ENCODE measurements at places on chromosomes 3 and 15.

DNA sequence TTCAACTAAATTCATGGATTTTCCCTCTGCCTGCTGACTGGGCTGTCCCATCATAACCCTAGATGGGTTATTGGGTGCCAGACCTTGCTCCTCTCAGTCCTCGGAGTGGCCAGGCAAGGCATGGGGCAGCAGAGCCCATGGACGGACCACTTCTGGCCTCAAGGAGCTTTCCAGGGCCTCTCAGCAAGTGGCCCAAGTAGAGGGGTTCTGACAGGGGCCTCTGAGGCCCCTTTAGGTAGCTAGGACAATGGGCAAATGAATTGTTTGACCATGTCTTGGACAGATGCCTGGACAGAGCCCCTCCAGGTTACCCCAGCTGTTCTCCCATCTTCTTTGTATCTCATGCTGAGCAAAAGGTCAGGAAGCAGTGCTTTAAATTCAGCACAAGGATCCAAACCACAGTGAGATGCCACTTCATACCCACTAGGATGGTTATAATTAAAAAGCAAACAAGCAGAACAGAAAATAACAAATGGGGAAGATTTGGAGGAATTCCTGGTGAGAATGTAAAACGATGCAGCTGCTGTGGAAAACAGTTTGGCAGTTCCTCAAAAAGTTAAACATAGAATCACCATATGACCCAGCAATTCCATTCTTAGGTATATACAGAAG is 61.6 kb downstream of the SPSB4 start:
- no peak for DNase-seq

GRCh38 chr3:147654827-147655226 is 245.7 kb downstream of the ZIC1 start:
- no peak for DNase-seq

GRCh38 chr3:42572278-42572677 is 9.5 kb downstream of the SEC22C start:
- no peak for DNase-seq

GRCh38 chr15:38455092-38455491 is 1.2 kb downstream of the FAM98B start:
- no peak for DNase-seq

DNA sequence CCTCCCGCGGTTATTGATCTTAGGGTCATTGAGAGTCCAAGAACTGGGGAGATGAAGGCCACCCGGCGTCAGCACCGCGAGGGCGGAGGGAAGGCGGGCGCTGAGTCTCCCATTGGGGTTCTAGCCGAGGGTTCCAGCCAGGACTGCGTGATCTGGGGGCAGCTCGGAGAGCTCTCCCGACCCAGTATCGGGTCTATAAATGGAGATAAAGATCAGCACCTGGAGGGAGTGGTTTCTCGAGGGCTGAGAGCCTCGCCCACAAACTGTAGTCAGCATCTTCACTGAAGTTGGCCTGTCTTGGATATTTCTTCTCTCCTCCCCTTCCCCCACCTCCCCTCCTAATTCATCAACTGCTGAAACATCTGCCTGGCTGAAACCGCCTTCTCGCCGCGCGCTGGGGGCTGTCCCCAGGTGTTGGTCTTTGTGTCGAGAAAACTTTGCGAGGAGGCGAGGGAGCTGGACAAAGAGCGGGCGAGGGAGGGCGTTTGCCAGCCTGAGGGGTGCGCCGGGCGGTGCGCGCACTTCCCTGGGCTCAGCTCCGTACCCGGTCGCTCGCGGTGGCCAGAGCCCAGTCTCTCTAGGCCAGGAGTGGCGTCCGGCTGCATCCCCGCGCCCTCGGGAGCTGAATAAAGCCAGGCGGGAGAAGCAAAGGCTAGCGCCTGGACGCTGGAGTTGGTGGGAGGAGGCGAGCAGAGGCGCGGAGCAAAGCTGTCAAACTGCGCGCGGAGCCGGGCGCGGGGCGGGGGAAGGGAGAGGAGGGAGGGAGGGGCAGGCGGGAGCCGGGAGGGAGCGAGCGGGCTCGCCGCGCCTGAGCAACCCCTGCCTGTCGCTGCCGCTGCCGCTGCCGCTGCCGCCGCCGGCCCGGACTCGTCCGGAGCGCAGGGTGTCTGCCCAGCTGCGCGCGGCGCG is at the start of gene ST8SIA2:
Gene ST8SIA2 (plus strand): TSS at position 811 of the 909 bp plus-strand sequence. CDS start 184 bp downstream, outside the sequence.
- DNase-seq, result no peak

DNA sequence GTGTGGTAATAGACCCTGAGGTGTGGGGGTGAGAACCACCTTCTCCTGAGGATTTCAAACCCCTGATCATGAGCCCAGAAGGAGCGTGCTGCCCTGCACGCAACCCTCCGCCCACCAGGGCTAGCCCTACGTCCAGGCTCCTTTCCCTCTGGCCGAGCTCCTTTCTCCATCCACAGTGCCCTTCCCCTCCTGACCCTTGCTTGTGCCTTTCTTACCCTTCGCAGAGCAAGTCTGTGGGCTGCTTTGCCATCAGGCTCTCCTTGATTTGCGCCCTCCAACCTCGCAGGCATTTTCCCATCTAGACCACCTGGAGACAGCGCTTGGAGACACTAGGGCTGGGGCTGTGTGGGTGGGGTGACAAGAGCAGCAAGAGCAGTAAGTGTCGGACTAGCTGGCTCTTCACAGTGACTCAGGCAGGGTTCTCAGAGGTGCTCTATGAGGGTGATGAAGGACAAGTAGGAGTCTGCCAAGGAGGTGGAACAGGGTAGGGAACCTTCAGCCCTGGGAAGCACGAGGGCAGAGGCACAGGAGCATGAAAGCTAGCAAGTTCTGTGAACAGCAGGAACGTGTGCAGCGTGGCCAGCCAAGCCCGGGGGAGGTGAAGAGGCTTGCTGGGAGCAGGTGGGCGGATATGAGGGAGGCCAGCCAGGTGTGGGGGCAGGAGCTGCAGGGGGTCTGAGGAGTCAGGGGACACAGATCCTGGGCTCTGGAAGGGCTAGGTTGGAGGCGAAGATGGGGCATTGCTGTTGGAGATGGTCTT is 2.5 kb upstream of the SLC38A3 start:
- no peak for DNase-seq

DNA sequence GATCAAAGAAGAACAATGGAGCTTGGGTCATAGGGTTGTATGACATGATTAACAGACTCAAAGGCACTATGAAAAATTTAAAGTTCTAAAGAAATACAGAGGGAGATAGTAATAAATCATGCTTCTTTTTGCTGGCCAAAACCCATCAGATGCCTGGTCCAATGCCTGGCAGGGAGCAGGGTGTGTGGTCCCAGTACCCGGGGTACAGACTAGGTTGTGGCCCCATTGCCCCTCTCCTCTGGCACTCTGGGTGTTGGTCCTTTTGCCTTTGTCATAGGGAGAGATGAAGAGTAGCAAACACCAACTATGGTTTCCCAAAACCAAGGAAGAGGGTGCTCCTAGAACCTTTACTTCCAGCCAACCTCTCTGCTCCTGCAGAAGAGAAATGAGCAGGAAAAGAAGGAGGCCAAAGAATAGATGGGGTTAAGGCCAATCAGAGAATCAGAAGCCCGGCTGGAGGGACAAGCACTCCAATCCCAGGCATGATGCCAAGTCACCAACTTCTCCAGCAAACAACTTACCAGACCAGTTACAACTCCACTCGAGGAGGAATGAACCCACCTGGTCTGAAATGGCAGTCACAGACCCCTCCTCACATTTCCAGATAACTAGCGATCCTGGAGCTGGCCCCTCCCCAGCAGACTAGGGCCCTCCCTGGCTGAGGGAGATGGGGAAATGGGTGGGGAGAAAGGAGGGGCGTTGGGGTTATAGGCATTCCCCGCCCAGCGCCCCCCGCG is 1.8 kb downstream of the IGDCC3 start:
- DNase-seq, result no peak

DNA sequence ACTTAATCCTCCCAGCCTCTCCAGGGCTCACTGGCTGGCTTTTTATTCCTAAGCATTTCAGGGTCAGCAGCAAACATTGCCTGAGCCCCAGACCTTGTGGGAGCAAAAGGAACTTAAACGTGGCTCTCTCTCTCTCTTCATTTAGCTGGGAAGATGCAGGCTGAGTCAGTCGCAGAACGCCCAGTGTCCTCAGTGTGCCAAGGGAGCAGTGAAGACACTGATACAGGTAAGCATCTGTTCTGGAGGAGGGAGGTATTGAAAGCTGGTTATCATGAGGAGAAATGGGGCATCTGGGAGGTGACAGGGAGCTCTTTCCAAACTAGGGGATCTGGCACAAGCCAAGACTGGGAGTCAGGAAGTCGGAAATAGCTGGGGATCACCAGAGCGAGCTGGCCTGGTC is 4.3 kb downstream of the RHOV start:
- DNase-seq, result no peak

DNA sequence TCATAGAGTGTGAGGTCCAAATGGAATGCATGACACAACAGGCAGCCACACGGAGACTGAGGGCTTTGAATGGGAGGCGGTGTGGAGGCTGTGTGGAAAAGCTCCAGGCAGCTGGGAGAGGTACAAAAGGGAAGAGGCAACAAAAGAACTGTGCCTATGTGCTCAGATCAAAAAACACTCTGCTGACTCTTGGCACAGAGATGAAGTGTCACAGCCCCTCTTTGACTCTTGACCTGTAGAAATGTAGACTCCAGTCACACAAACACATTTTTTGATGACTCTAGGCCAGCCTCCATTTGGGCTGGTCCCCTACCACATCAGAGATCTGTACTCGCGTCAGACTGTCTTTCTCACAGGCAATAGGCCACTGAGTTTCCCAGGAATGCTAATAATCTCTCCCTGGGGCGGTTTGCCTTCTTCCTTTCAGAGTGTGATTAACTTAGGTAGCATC is 456.0 kb downstream of the TUSC7 start:
- no peak for DNase-seq

- no peak for DNase-seq
Observed at GRCh38 chr3:11845651-11846050, 1.0 kb downstream of the TAMM41 start.

DNA sequence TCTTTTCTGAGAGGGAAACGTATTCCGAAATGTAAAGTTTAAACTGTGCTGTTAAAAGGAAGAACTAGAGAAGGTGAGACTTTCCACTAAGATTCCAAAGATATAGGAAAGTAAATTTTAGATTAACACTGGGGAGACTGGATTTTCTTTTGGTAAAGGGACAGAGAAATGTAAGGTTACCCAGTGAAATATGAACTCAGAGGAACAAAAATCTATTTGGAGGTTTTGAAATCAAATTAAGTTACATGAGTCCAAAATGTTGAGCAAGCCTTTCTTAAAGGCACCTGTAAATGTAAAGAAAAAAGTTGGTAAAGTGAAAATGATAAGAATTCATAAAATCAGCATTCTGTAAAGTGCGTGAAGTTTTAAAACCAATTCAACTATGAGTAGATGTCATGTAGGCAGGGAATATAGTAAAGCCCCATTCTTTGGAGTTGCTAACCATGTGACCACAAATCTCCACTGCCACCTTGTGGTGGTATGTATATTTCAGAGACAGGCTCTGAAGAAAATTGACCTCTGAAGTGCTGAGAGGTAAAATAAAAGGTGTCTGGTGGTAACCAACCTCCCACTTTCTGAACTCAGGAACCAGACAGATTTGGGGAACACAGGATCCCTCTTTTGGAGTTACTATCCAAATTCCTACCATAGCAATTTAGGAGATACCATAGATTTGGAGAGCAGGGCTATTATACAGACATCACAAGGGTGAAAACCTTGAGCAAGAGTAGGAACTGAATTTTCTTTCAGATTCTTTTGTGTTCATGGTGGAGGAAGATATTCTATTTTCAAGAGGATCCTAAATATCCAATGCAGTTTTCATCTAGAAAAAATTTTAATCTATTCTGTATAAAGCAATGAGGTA is 215.3 kb downstream of the ROBO2 start:
- DNase-seq, result no peak

DNA sequence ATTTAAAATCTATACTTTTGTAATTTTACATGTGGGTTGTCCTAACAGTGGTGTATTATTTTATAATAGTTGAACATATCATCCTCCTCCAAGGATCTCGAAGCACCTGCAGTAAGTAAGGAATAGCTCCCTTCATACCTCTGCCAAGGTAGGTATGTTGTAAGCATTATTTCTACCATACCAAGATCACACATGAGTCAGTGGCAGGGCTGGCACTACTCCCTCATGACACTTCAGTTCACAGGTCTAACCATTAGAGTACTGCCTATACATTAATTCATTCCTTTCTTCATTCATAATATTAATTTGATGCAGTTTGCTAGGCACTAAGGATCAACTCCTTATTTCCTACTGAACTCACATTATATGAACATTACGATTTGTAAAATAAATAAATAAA is 11.9 kb upstream of the LEKR1 start:
- no peak for DNase-seq

- no peak for DNase-seq
Observed at GRCh38 chr3:47012342-47013230, 33.1 kb downstream of the NBEAL2 start.

- DNase-seq, result no peak
Observed at GRCh38 chr15:64878705-64879104, 33.0 kb upstream of the ANKDD1A start.

DNA sequence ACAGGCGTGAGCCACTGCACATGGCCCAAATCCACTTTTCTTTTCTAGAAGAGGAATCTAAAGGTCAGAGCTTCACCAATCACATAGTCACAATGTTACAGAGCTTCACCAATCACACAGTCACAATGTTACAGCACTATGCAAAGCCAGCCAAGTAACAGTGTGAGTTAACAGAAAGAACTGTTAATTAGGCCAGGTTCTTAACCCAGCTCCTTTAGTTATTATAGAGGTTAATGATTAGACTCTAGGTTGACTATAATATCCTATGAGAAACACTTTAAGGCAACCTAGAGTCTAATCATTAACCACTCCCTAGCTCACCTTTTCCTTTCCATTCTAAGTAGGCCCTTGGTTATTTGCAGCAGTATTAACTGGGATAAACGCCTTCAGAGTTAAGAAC is 54.0 kb downstream of the TASOR start:
- DNase-seq, result no peak

DNA sequence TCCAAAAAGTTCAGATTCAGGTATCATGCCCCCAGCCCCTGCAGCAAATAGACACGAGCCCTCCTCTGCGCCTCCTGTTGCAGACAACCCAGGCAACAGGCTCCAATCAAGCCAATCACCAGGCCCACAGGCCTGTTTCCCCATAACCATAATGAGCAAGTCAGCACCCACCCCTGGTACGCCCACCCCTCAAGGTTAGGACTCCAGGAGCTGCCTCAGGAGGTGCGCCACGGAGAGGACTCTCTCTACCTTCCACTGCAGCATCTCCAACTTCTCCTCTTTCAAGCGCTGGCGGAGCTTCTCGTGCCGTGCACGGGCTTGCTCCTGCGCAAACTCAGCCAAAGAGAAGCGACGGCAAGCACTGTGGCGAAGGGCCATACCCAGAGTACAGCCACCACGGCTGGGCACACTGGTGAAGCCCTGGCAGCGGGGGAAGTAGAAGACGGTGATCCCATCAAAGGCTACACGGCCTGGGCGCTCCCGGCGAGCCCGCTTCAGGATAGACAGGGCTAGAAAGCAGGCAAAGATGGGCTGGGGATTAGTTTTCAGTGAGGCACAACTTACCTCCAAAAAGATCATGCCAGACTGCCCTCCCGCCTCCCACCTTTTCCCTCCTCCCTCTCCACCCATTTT is 8.5 kb downstream of the CSRNP1 start:
- DNase-seq, result no peak

DNA sequence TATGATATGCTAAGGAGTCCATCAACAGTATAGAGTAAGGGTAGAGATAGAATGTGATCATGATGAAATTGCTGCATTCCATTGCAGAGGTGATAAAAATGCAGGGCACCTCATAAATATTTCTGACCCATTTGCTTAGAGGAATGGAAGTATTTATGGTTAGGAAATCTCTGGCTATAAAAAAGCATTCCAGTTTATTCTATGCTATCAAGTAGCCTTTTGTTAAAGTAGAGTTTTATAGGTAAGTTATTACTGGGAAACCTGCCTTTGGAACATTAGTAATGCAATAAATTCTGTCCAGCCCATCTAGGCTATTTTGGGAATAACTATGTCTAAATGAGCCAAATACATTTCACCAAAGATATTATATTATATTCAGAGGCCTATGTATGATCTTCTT is 19.8 kb upstream of the STRIT1 start:
- no peak for DNase-seq
